ENCODE measurements at places on chromosomes 11 and 22. TPM values are rescaled to one million over a fixed set of nuclear protein-coding genes. Genes with fewer than 3 reads are reported as not detected.
A peak's percentile ranks its signal among the peaks of the same experiment; 100 is the strongest.

- DNase-seq, result no peak
Measured at GRCh38 chr11:70146895-70147520, 56.1 kb upstream of the FADD start.

- DNase-seq, result no peak
Measured at GRCh38 chr11:46718155-46719019, 626 bp upstream of the F2 start.

DNA sequence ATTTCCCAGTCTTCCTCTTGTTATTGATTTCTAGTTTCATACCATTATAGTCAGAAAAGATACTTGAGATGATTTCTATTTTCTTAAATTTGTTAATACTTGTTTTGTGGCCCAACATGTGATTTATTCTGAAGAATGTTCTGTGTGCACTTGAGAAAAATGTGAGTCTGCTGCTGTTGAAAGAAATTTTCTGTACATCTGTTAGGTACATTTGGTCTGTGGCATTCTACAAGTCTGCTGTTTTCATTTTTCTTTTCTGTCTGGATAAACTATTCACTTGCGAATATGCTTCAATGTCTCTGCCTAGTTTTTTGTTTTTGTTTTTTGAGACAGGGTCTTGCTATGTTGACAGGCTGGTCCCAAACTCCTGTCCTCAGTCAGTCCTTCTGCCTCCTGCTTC, 26.4 kb upstream of the LUZP2 start:
- DNase-seq, result no peak

- no peak for DNase-seq
Measured at GRCh38 chr22:43127166-43127908, 15.9 kb downstream of the MCAT start.

Gene TM7SF2
- 15.2 TPM for total RNA-seq

- DNase-seq, result no peak
Measured at GRCh38 chr22:39288135-39288898, 31.1 kb downstream of the RPL3 start.

DNA sequence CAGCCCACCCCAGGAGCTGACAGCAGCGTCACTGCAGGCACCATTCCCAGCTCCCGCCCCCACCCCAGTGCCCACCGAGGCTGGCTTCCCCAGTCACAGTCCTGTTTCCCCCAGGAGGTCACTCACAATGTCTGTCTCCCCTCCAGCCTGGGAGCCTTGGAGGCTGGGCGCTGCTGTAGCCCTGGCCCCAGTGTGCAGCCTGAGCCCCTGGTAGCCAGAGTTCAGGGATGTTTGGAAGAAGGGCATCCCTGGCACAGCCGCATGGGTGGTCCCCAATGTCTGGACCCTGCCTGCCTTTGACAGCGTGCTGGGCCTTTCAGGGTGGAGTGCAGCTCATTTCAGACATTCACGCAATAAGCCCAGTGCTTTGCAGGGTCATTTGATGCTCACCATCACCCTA, 4.3 kb downstream of the CAPN5 start:
- no peak for DNase-seq

Gene IGLL5
- 1.9 TPM for total RNA-seq

DNA sequence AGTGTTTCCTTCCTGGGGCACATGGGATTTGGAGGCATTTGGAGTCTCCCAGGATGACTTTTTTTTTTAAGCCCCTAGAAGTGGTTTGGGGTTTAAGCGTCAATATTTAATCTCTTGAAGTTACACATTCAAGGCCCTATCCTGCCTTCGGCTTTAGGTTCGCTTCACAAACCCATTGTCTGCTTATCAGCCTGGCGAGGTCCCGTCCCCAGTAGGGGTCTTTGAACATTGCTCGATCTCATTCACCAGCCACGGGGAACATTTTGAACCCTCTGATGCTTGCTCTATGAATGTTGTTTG, 75.9 kb downstream of the KCNQ1 start:
- DNase-seq, result no peak

Gene MIOX
- not detected for total RNA-seq

DNA sequence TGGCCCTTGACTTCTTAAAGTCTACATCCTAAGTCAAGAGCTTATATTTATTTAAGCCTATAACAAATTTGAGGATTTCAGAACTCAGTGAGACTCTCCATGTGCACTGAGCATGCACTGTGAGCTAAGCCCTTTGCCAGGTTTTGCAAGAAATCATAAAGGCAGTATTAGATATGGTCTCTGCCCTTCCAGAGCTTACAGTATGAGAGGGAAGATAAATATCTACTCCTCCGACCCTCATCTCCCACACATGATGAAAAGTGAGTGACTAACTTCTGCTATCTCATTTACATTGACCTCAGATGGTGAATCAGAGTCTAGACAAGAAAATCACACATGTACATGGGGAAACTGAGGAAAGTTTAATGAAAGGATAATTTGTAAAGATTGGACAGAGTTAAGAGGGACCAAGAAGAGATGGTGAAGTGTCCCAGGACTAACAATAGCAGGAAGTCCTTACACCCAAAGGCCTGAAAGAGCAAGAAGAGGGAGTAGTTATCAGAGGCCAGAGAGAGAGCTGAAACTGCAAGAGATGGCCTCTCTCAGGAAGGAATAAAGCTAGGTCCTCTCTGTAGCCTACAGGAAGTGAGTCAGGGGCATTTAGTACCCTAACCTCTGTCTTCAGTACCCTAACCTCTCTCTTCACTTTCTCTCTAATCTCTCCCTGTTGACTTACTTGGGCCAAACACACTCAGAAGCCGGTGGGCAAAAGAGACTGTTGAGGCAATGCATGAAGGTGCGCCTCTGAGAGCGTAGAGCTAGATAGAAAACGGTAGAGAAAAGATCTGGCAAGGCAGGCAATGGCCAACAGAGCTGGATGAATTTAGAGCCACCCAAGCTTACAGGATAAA, 23.0 kb upstream of the BLID start:
- peak; percentile 88 for DNase-seq

DNA sequence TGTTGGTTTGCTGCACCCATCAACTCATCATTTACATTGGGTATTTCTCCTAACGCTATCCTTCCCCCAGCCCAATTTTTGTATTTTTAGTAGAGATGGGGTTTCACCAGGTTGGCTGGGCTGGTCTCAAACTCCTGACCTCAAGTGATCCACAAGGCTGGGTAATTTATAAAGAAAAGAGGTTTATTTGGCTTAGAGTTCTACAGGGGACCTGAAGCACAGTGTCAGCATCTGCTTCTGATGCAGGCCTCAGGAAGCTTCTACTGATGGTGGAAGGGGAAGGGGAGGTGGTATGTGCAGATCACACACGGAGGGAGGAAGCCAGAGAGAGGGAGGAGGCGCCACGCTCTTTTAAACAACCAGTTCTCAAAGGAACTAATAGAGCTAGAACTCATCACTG, 25.8 kb downstream of the TANGO2 start:
- no peak for DNase-seq

Gene OR9Q2
- 0.96 TPM for total RNA-seq

All from umbilical cord (tissue), 2 donors.